Body of pancreas (tissue), 4 donors: ENCODE measurements at places on chromosomes 3 and 15. TPM values are rescaled to one million over a fixed set of nuclear protein-coding genes. Genes with fewer than 3 reads are reported as not detected.

The MST1R gene
- total RNA-seq = 10.4 TPM

The TLR9 gene
- not detected for total RNA-seq

The VIPR1 gene
- 0.99 TPM for total RNA-seq

The SLC28A2 gene
- 2.3 TPM for total RNA-seq

The DISP2 gene
- total RNA-seq = 0.52 TPM

The VWA5B2 gene
- 6.0 TPM for total RNA-seq

The SEMA3F gene
- 25.4 TPM for total RNA-seq

The BOC gene
- total RNA-seq = 22.7 TPM

DNA sequence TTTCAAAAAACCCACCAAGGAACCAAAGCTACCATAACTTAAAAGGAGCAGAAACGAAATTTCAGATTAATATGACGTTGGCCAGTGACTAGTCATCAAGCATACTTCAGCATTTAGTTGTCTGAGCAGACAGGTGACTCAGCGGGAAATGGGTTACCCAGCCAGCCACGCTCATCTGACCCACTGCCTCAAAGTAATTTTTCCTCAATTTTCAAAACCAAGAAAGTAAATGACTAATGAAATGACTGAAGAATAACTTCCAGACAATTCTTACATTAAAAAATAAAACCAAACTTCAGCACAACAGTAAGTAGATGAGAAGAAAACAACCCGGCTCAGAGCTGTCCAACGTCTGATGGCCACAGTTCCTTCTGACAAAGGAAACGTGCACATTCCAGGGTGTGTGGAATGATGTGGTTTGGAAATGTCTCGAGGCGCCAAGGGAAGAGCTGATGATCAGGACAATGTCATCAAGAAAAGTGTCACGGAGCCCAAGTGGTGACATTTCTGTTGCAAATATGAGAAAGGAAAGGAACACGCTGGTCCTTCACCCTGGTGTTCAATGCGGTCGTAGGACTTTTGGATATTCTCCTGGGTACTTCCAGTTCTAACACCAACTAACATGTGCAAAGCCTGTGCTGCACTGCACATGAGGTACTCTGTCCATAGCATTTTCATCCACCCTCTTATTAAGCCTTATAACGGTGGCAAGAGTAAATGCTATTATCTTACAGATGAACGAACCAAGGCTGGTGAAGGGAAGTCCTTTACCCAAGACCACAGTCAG, 79.1 kb downstream of the FOXP1 start:
- peak; percentile 31 for DNase-seq
- H3K27ac ChIP-seq = no peak overlapping the region
- no peaks in the 10 kb centered on the region for H3K27me3 ChIP-seq
- no peaks in the 10 kb centered on the region for H3K36me3 ChIP-seq
- no peaks in the 10 kb centered on the region for H3K4me1 ChIP-seq

- peaks cover 10% of the 10 kb centered on the region for H3K4me1 ChIP-seq
- no peak overlapping the region for H3K27ac ChIP-seq
- no peaks in the 10 kb centered on the region for H3K27me3 ChIP-seq
Measured at GRCh38 chr3:13474776-13475303, 5.3 kb upstream of the HDAC11 start.

DNA sequence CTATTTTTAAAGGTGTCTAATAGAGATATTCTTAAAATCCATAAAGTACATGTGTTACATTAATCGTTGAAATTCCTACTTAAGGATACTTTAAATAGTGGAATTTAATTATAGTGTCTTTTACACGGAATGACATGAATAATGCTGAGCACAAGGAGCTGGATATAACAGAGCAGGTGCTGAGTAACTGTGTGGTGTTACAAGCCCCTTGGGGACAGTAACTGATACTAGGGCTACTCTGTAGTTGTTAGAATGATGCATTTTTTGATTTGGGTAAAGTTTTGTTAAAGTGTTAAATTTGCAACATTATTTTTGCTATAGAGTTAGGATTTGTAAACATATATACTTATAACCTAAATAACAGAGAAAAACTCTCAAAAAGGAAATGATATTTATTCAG, 1496.1 kb downstream of the OTOL1 start:
- no peak for DNase-seq
- no peaks in the 10 kb centered on the region for H3K4me1 ChIP-seq
- no peaks in the 10 kb centered on the region for H3K27me3 ChIP-seq
- no peak overlapping the region for H3K27ac ChIP-seq

GRCh38 chr15:26537663-26538062, 235.2 kb downstream of the GABRB3 start:
- no peak overlapping the region for H3K4me3 ChIP-seq
- no peaks in the 10 kb centered on the region for H3K27me3 ChIP-seq
- H3K36me3 ChIP-seq = no peaks in the 10 kb centered on the region
- no peak overlapping the region for H3K27ac ChIP-seq

DNA sequence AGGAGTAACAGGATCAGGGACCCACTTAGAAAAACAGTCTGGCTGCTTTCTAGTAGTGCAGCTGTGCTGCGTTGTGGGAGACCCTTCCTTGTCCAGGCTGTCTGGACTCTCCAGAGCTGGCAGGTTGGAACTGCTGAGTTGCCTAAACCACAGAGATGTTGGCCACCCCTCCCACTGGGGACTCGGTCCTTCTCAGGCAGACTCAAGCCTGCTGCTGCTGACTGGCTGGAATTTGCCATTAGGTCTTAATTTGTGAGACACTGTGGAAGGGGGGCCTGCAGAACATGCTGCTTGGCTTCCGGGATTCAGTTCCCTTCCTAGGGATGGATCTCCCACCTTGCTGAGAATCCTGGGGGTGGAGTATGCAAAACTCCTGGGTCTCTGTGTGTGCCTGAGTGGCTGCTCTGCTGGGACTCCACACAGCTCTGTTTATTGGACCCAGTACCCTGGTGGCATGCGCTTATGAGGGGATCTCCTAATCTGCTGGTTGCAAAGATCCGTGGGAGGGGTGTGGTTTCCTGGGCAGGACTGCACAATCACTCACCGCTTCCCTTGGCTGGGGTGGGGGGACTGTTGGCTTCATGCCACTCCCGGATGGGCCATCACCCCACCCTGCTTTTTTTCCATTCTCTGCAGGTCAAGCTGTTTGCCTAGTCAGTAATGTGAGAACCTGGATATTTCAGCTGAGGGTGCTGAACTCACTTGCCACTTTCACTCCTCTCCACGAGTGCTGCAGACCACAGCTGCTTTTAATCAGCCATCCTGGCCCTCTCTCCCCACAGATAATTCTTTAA, 150.5 kb downstream of the CFAP20DC start:
- DNase-seq = no peak
- H3K4me3 ChIP-seq = no peak overlapping the region
- H3K27ac ChIP-seq = no peak overlapping the region
- no peaks in the 10 kb centered on the region for H3K27me3 ChIP-seq
- H3K36me3 ChIP-seq = no peaks in the 10 kb centered on the region

DNA sequence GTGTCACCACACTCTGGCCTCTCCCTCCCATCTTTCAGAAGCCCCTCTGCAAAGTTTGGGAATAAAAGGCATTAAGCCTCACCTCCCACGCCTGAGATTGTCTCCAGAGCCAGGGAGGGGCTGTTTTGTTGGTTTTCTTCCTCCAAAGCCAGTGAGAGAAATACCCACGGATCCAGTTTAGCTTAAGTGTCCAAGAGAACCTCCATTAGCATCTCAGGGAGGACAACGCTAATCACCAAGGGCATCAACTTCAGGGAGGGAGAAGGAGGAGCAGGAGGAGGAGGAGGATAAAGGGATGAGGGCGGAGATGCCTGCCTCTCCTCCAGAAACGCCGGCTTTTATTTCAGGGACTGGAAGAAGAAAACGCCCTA, 101.6 kb downstream of the SRGAP3 start:
- H3K4me1 ChIP-seq = peaks cover 9% of the 10 kb centered on the region
- H3K36me3 ChIP-seq = no peaks in the 10 kb centered on the region
- H3K27ac ChIP-seq = no peak overlapping the region
- DNase-seq = no peak
- H3K27me3 ChIP-seq = no peaks in the 10 kb centered on the region
- no peak overlapping the region for H3K4me3 ChIP-seq

- DNase-seq = no peak
- H3K27ac ChIP-seq = no peak overlapping the region
- H3K4me1 ChIP-seq = no peaks in the 10 kb centered on the region
- H3K36me3 ChIP-seq = no peaks in the 10 kb centered on the region
Measured at GRCh38 chr15:26660241-26660640, 112.6 kb downstream of the GABRB3 start.

DNA sequence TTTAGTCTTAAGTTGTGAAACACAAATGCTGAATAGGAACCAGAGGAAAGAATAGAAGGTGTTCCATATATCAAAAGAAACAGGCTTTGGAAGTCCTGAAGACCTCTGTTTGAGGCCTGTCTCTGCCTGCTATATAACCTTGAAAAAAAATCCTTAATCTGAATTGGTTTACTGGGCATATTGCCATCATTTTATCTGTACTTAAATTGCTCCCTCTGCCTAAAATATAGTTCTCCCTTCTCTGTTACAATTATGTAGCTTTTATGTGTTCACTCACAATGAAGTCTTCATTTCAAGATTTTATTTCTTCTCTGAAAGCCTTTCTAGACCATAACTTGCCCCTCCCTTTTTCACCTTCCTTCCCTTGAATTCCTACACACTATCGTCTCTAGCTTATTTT, 21.2 kb downstream of the ARL13B start:
- no peaks in the 10 kb centered on the region for H3K36me3 ChIP-seq
- DNase-seq = no peak
- H3K27ac ChIP-seq = no peak overlapping the region
- H3K27me3 ChIP-seq = no peaks in the 10 kb centered on the region
- H3K4me1 ChIP-seq = peaks cover 4% of the 10 kb centered on the region

DNA sequence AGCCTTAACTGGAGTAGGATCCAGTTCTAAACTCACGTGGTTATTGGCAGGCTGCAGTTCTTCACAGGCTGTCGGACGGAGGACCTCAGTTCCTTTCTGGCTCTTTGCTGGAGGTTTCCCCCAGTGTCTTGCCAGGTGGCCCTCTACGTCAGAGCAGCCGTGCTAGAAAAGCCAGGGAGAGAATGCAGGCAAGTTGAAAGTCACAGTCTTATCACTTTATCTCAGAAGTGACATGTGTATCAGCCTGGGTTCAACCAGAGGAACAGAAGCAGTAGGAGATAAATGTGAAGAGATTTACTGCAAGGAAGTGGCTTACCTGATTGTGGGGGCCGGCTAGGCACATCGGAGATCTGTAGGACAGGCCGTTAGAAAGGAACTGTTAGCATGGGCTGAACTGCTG, 125.3 kb upstream of the BNIP2 start:
- no peak overlapping the region for H3K27ac ChIP-seq
- peaks cover 16% of the 10 kb centered on the region for H3K27me3 ChIP-seq
- H3K4me1 ChIP-seq = no peaks in the 10 kb centered on the region
- no peak for DNase-seq
- H3K36me3 ChIP-seq = no peaks in the 10 kb centered on the region

DNA sequence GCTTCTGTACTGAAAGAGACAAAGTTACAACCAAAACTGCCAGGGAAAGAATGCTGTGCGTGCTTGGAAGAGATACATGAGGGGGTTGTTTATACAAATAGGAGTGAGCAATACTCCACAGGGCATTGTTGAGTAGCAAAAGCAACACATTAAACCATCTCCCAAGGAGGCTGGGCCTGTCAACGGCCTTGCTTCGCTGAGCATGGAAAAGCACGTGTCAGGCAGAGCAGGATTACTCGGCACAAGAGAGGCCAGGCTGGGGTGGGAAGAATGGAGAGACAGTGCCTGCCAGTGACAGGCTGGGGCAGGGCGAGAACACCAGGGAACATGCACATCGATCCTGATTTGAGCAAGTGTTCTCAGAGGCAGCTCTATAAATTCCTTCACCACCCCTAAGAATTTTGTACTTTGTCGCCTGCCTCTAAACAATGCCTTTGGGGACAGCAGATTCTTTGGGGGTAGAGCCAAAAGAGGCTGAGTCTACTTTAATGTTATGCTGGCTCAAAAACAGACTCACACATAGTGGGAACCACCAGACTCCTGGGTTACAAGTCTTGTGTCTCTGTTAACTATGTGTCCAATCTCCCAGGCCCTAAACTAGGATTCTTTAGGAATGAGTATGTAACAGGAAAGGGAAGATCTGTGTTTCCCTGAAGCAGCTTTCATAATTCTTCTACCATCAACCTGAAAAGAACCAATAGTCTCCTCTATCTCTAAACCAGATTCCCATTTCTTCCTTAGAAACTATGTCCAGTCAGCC, 67.2 kb downstream of the LIPC start:
- H3K27ac ChIP-seq = no peak overlapping the region
- DNase-seq = no peak
- H3K4me1 ChIP-seq = no peaks in the 10 kb centered on the region
- H3K36me3 ChIP-seq = no peaks in the 10 kb centered on the region
- no peak overlapping the region for H3K4me3 ChIP-seq
- H3K27me3 ChIP-seq = no peaks in the 10 kb centered on the region

DNA sequence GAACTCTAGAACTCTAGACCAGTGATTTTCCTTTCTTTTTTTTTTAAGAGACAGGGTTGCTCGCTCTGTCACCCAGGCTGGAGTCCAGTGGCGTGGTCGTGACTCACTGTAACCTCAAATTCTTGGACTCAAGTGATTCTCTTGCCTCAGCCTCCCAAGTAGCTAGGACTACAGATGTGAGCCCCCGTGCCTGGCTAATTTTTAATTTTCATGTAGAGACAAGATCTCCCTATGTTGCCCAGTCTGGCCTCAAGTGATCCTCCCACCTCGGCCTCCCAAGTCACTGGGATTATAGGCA, 359.6 kb downstream of the SHQ1 start:
- H3K4me1 ChIP-seq = peaks cover 6% of the 10 kb centered on the region
- H3K27me3 ChIP-seq = no peaks in the 10 kb centered on the region
- no peaks in the 10 kb centered on the region for H3K36me3 ChIP-seq
- no peak overlapping the region for H3K27ac ChIP-seq
- DNase-seq = peak; percentile 11

DNA sequence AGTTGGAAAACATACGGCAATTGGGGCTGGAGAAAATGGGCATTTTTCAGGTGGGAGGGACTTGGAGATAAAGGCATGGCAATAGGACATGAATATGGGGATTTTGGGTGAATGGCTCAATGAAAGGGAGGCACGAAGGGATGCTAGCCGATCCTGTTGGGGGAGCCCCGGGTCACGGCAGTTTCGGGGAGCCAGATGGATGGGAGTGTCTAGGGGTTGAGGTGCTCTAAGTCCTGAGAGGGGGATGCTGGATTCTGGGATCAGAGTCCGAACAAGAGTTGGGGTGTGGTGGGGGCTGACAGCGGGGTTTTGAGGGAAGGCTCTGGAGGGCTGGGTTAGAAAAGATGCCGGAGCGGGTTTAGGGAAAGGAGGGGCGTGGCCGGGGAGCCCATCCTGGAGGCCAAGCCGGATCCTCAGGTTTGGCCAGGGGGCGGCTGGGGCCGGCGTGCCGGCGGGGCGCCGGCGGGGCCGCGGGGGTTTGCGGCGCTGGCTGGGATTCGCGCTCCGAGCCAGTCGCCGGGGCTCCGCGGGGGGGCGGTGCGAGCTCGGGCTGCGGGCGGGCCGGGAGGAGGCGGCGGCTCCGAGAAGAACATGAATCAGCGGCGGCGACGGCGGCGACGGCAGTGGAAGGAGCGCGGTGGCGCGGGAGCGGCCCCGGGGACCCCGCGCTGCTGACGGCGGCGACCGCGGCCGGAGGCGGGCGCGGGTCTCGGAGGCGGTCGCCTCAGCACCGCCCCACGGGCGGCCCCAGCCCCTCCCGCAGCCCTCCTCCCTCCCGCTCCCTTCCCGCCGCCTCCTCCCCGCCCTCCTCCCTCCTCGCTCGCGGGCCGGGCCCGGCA, at the start of gene TYRO3:
TYRO3 (plus strand) TSS at position 813 of the 839 bp plus-strand sequence. CDS start 46 bp downstream, outside the sequence.
- no peaks in the 10 kb centered on the region for H3K27me3 ChIP-seq
- peak within 1 kb of the TSS; percentile 33 for H3K27ac ChIP-seq
- H3K4me1 ChIP-seq = peaks cover 25% of the 10 kb centered on the region
- DNase-seq = peak; percentile 63
